ENCODE measurements at places on chromosomes 12 and 14.
A peak's percentile ranks its signal among the peaks of the same experiment; 100 is the strongest.

DNA sequence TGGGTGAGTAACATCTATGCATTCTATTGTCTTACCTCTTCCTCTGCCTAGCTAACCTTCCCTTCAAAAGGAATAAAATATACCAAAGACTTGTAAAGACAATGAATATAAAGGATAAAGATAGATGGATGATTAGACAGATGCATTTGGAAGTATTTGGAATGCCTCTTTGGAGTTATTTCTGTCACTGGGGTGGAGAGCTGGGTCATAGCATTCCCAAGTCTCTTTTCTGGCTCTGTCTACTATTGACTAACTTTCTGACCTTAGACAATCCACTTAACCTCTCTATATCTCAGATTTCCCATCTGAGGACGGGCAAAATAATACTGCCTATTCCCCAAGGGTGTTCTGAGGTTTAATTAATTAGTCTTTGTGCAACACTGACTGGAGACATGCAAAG, 517.4 kb downstream of the DIO2 start:
- DNase-seq = no peak

DNA sequence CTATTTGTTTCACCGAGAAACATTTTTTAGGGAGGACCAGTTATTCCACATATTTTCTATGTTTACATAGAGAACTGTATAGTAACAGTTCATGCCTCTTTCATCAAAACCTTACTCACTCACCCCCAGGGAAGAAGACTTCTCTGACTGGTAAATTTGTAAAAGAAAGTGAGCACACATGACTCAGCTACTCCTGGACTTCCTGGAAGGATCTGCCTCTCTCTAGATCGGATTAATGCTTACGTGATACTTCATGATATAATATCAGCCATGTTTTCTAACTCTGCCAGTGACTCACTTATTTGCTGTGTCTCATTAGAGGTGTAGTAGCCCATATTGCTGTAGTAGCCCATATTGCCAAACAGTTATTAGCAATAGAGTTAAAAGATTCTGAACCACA, 494.3 kb upstream of the ATXN7L3B start:
- no peak for DNase-seq

DNA sequence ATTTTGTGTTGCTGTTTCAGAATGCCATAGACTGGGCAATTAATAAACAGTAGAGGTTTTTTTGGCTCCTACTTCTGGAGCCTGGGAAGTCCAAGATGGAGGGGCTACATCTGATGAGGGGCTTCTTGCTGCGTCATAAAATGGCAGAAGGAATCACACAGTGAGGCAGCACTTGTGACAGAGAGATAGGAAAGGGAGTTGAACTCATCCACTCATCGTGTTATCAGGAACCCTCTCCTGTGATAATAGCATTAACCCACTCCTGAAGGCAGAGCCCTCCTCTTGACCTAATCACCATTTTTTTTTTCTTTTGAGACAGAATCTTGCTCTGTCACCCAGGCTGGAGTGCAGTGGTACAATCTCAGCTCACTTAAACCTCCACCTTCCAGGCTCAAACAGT, 9.7 kb downstream of the TDG start:
- no peak for DNase-seq

DNA sequence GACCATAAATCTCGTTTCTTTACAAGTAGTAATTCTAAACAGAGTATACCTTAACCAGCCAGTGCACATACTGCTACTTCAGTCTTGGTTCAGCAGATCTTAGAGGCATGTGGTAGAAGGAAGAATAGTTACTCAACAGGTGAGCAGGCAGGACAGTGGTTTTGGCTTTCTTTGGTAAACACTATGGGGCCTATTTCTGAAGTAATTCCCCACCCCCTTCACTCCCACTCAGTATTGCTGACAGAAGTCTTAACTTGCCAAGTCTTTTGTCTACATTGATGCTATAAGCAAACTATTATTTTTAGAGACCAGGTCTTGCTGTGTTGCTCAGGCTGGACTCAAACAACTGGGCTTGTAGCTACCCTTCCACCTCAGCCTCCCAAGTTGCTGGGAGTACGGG, 68.5 kb downstream of the FBXO34 start:
- DNase-seq = peak; percentile 60

- no peak for DNase-seq
These were observed 73.8 kb upstream of the RFX4 start for GRCh38 chr12:106508966-106509365.

Data from activated CD4-positive, alpha-beta T cell treated with anti-CD3 and anti-CD28 coated beads, Interleukin-10, Interleukin-2, amounts not matched to agents 100 ng/mL and 50 ng/mL, durations not matched to agents 16 hours and 8 hours (primary cell).